Skin of body (tissue), 3 donors: ENCODE measurements at places on chromosomes 12 and 14. TPM values are rescaled to one million over a fixed set of nuclear protein-coding genes. Genes with fewer than 3 reads are reported as not detected.

- DNase-seq: no peak
Observed at GRCh38 chr12:77572371-77572770, 258.3 kb upstream of the NAV3 start.

DNA sequence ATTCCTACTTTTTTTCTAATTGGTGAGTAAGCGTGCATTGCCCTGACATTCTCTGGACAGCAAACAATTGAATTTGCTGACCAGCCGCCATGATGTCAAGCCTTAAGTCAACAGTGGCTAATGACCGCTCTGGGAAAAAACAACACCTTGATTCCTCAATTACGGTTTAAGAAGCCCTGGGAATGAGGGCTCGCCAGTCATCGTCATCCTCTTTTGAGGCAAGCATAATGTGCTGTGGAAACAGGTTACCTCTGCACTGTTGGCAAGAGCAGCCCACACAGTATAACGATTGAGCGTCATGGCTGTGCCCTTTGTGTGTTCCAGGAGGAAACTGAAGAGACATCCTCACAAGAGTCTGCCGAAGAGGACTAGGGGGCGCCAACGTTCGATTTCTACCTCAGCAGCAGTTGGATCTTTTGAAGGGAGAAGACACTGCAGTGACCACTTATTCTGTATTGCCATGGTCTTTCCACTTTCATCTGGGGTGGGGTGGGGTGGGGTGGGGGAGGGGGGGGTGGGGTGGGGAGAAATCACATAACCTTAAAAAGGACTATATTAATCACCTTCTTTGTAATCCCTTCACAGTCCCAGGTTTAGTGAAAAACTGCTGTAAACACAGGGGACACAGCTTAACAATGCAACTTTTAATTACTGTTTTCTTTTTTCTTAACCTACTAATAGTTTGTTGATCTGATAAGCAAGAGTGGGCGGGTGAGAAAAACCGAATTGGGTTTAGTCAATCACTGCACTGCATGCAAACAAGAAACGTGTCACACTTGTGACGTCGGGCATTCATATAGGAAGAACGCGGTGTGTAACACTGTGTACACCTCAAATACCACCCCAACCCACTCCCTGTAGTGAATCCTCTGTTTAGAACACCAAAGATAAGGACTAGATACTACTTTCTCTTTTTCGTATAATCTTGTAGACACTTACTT lies 138.9 kb downstream of the HMGA2 start:
- no peak for DNase-seq

DNA sequence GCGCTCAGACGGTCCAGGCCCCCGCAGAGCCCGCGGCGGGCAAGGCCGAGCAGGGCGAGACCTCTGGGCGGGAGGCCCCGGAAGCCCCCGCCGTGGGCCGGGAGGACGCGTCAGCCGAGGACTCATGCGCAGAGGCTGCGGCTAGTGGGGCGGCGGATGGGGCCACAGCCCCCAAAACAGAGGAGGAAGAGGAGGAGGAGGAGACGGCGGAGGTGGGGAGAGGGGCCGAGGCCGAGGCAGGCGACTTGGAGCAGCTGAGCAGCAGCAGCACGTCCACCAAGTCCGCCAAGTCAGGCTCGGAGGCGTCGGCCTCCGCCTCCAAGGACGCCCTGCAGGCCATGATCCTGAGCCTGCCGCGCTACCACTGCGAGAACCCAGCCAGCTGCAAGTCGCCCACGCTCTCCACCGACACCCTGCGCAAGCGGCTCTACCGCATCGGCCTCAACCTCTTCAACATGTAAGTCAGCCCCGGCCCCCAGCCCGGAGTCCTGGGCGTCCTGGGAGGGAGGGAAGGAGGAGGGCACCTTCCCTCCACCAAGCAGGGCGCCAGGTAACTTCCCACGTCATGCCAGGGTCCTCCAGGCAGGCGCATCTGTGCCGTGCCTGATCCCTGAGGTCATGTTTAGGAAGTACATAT lies 72.4 kb downstream of the IQSEC3 start:
- no peak for DNase-seq

KCNC2 gene
- total RNA-seq: 0.20 TPM

PRKD1 gene
- total RNA-seq: 16.9 TPM

CFAP54 gene
- 1.8 TPM for total RNA-seq

- DNase-seq: no peak
Observed at GRCh38 chr14:62470935-62471334, 574.3 kb downstream of the KCNH5 start.

- peak; percentile 60 for DNase-seq
Observed at GRCh38 chr14:32933629-32934072, 5.0 kb upstream of the NPAS3 start.

DNA sequence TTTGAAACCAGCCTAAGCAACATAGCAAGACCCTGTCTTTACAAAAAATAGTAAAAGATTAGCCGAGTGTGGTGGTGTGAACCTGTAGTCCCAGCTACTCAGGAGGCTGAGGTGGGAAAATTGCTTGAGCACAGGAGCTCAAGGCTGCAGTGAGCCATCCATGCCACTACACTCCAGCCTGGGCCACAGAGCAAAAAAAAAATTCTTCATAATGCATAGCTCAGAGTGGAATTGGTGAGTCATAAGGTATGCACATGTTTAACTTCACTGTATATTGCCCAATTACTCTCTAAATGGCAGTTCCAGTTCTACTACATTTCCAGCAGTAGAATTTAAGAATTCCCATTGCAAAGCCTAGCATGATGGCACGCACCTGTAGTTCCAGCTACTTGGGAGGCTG lies 26.8 kb upstream of the CLIP1 start:
- no peak for DNase-seq
